ENCODE measurements at places on chromosomes 4 and X.

- DNase-seq: no peak
Measured at GRCh38 chr4:159765382-159765781, 662.5 kb downstream of the RAPGEF2 start.

- no peak for DNase-seq
Measured at GRCh38 chrX:2596555-2597255, 94.4 kb upstream of the CD99 start.

- DNase-seq: no peak
Measured at GRCh38 chr4:177862541-177863176, 420.4 kb upstream of the AGA start.

- no peak for DNase-seq
Measured at GRCh38 chr4:145404761-145405160, 76.9 kb upstream of the SMAD1 start.

DNA sequence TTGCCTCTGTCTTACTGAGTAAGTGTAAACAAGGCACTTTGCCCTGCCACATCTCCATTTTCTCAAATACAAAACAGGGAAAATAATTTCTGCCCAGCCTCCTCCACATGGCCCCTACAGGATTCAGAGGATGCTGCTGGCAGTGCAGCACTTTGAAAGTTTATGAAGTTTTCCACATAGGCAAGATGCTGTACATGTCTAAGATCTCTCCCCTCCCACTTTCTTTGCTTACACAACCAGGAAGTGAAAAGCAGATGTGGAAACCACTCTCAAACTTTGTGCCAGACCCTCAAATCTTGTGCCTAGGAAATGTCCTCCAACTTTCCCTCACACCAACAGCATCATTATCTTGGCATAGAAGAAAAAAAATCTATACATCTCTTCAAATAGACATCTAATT, 257.0 kb upstream of the LDB2 start:
- no peak for DNase-seq

DNA sequence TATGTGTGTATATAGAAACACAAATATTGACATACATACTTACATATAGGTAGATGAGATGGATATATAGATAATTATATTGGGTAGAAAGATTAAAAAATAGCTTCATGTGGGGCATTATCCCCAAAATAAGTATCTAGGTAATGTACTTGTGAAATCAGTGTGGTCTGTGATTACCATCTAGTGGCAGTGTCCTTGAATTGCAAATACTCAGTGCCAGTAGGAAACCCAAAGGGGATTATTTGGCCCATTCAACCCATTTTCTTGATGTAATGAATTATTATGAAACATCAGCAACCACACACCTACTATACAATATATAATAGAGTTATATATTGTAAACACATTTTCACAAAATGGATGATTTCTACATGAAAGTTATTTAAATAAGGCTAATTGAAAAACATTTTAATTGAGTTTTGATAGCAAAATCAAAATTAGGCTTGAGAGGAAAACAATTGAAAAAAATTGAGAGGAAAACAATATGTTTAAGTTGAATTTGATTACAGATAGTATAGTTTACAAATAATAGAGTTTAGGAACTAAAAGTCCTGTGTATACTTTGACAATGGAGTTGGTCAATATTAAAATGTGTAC, 389.4 kb downstream of the GALNTL6 start:
- DNase-seq: no peak

DNA sequence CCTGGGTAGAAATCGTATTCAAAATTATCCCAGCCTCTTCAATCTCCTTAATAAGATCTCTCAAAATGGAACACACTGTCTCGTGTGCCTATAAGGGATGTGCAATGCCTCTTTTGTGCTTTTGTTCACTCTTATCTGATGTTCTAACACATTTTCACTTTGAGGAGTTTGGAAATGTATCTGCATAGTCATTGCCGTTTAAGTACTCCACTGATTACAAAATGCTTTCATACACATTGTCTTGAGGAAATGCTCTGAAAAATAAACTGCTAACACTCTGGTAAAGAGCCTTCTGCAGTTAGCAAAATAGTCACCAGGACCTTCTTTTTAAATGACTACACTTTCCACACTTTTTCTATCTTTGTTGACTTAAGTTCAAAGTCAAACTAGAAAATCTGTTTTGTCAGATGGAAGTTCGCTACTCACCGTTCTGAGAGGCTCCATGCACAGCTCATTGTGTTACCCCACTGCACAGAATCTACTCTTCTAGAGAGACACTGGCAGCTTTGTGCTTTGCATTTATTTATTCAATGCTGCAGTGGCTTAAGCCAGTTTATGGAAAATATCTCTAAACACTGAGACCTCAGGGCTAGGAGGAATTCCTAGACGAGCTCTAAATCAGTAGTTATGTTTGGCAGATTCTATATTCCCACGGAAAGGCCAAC, 159.0 kb downstream of the CHIC2 start:
- no peak for DNase-seq

DNA sequence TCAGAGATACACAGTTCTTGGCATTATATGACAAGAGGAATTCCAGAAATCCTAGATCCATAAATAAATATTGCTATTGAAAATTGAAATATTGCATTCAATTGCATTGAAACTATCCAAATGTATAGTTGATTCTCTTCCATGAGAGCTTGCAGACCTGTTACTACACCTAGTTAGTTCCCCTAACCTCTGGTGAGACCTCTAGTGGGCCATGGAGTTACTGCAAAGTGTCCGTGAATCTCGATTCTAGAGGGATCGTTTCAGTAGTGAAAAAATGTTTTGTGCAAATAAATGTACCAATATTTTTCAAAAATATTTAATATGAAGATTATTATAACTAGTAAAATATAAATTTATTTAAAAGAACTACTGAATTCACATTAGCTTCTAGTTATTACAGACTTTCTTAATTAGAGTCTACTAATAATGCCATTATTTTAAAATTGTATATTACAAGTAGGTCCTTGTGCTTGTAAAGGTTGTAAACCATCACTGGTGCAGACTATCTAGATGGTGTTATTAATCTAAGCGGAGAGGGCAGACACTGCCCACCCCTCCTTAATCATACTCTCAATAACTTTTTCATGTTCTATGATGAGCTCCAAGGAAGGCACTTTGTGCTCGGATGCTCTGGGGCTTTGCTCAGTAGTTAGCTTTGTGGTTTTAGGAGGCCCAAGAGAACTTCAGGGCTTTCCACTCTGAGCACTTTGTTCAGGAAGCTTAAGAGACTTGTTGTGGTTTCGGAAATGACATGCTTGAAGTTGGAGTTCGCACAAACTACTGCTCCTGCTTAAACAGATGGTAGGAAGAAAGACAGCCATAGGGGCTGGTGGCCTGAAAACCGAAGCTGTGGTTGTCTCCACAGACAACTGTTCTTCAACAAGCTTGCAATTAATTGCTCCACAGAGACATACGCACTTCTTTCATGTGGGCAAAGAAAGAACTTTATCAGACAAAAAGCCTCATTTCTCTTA, 42.8 kb downstream of the IL21 start:
- peak; percentile 26 for DNase-seq

- no peak for DNase-seq
Measured at GRCh38 chrX:12844319-12844718, 22.6 kb upstream of the TLR7 start.

DNA sequence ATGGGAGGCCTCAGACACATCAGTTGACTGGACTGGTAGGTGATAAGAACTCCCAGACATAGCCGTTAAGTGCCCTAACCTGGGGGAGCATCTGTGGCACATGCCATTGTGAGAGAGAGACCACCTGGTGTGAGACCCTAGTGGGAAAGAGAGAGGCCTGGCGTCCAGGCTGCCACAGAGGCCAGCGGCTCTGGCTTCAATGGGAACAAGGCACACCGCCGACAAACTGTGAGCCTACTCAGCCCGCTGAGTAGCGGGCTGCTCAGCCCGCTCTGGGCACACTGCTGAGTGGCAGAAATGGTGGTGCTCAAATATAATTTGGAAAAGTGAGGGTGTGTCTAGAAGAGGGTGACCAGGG, 34.0 kb downstream of the PHKA2 start:
- no peak for DNase-seq

GRCh38 chr4:118099106-118099505, 64.8 kb downstream of the NDST3 start:
- no peak for DNase-seq

DNA sequence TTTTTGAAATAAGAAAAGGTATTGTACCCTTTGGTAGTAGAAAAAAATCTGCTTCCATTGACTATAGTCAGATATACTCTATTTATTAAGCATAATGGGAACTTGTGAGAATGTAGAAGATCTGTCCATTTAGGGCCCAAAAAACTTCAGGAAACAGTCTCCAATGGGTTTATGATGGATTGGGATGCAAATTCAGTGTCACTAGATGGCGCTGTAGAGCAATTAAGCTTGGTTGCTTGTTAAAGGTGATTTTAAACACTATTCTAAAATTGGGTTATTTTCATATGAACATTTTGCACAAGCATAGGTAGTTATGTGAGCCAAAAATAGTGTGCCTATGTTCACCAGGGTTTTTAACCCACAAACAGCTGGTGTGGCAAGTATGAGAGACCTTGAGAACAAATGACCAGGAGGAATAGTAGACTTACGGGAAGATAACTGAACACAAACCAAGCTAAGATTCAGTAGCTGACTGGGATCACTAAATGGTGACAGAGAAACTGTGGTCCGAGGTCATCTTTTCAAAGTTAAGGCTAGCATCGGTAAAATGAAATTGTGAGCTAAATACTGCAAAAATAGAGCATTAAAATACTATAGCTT, 80.3 kb upstream of the LSM6 start:
- no peak for DNase-seq

Measured in stimulated activated CD4-positive, alpha-beta T cell treated with anti-CD3 and anti-CD28 coated beads, Interleukin-1b, Interleukin-23, amount 100 ng/mL, for 1 hour (primary cell).